IMR-90 (cell line): ENCODE measurements at places on chromosomes 2 and 18. TPM values are rescaled to one million over a fixed set of nuclear protein-coding genes. Genes with fewer than 3 reads are reported as not detected.

GRCh38 chr2:69692424-69692823 lies 48.9 kb upstream of the AAK1 start:
- DNase-seq = peak; percentile 87
- H3K27ac ChIP-seq = no peak overlapping the region
- no peak overlapping the region for H3K4me3 ChIP-seq
- H3K27me3 ChIP-seq = no peaks in the 10 kb centered on the region
- H3K36me3 ChIP-seq = no peaks in the 10 kb centered on the region

DNA sequence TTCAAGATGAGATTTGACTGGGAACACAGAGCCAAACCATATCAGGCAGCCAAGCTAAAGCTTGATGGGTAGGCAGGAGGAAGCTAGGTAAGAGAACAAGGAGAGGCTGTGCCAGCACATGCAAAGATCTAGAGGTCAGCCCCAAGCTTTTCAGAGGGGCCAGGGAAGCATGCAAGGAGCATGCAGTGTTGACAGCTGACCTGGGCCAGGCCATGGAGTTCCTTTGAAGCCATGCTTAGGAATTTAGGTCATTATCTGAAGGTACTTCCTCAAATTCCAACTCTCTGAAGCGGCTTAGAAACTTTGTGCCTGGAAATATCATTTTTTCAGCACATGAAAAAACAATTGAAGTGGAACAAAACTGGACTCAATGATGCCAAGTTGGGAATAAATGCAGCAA lies 130.8 kb downstream of the SPAG16 start:
- no peak for DNase-seq
- H3K4me1 ChIP-seq = no peaks in the 10 kb centered on the region
- H3K4me3 ChIP-seq = no peak overlapping the region
- no peaks in the 10 kb centered on the region for H3K27me3 ChIP-seq
- H3K36me3 ChIP-seq = no peaks in the 10 kb centered on the region

DNA sequence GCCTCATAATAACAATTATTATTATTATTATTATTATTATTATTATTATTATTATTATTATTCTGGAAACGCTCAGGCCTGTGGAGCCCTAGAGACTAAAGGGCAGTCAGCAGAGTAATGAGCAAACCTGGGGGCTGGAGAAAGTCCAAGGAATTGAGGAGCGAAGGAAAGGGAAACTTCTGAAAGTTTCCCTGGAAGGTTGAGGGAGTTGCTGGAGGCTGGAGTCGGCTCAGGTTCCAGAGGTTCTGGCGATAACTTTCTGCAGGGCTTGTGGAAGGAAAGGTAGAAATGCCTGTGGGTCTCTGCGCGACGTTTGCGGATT lies 9.2 kb downstream of the POU3F3 start:
- no peak for DNase-seq
- H3K27ac ChIP-seq = no peak overlapping the region
- H3K4me1 ChIP-seq = no peaks in the 10 kb centered on the region
- H3K27me3 ChIP-seq = peaks cover 67% of the 10 kb centered on the region
- H3K4me3 ChIP-seq = no peak overlapping the region
- H3K36me3 ChIP-seq = no peaks in the 10 kb centered on the region

Gene OTOS
- not detected in 2 replicates for total RNA-seq

Gene CFAP221
- not detected in 2 replicates for total RNA-seq
